ENCODE measurements at places on chromosomes 7 and 10. TPM values are rescaled to one million over a fixed set of nuclear protein-coding genes. Genes with fewer than 3 reads are reported as not detected.

The RAB19 gene
- total RNA-seq: not detected

The MARVELD1 gene
- 49.9 TPM for total RNA-seq

The HOXA1 gene
- 1.2 TPM for total RNA-seq

The ZYX gene
- total RNA-seq: 35.9 TPM

The OLAH gene
- total RNA-seq: 0.30 TPM

The PNLIPRP3 gene
- not detected for total RNA-seq

The PTN gene
- total RNA-seq: 7.7 TPM

The ZNF25 gene
- 18.1 TPM for total RNA-seq

The TYW1B gene
- 5.1 TPM for total RNA-seq

The LIPJ gene
- not detected for total RNA-seq

The SDHAF3 gene
- 12.4 TPM for total RNA-seq
